ENCODE measurements at places on chromosomes 4 and X.

DNA sequence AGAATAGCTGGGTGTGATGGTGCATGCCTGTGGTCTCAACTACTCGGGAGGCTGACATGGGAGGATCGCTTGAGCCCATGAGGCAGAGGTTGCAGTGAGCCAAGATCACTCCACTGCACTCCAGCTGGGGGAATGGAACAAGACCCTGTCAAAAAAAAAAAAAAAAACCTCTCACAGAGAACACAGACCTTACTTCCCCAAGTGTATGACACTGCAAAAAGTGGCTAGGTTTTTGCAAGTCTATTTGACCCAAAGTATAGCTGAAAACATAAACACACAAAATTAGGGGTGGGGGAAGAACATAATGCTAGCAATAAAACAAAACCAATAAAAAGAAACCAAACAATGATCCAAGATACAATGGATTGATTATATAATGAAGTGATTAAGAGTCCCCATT lies 6.7 kb downstream of the LAMP2 start:
- no peak for DNase-seq

DNA sequence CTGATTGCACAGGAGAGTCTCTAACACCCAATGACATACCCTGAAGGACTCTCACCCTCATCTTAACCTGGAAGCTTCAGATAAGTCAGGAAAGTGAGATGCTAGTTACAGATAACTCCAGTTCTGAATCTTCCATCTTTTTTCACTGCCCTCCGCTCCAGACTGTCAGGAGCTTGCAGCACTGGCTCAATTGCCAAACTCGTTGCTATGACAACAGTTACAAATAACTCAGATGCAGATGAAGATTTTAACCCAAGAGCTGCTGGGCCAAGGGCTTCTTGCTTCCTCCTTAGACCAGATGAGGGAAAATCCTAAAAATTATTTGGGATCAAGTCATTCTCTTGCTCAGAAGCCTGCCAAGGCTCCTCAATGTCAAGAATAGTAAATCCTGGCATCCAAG lies 109.1 kb upstream of the HUWE1 start:
- no peak for DNase-seq

DNA sequence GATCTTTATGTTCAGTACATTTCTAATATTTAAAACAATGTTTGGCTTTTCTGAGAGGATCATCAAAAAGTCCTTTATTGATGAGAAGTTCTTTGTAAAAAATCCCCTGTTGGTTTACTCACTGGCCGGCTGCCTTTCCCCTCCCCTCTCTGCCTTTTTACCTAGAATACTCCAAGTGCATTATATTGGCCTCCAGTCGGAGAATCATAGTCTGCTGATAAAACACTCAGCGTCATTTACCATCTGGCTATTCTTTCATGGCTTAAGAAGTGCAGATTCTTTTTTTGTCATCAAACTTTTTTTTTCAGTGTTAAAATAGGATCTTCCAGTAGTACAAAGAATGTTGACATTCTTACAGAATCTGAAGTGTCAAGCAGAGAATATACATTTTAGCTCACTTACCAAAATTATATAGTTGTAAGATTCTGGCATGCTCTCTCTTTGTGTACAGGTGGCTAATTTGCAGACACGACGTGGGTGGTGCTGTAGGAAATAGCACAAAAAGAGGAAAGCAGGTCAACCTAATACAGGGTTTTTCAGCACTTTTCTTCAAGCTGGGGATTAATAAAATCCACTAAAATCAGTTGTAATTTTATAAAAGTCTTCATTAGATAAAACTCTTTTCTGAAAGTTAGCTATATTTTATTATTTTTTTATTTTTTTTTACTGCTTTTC lies 731.8 kb downstream of the KCTD8 start:
- no peak for DNase-seq

DNA sequence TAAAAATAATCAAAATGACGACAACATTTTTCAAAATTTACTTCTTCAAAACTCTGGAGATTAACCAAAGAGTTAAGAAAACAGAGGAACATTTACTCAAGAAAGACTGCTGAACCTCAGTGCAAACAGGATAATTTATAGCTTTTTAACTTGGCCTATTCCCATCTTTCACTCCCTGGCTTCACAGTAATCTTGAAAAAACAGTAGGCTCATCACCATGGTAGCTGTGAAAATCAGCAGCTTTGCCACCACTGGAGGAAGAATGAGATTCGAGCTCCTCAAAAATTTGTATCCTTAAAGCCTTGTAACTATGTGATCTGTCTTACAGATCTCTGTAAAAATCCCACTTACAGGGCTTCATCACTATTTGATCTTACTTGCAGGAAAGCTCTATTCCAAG lies 447.7 kb upstream of the CTSO start:
- no peak for DNase-seq

GRCh38 chr4:7280926-7281690 lies 88.8 kb downstream of the SORCS2 start:
- DNase-seq: no peak

GRCh38 chrX:100341142-100341510 lies 68.9 kb downstream of the PCDH19 start:
- DNase-seq: no peak

DNA sequence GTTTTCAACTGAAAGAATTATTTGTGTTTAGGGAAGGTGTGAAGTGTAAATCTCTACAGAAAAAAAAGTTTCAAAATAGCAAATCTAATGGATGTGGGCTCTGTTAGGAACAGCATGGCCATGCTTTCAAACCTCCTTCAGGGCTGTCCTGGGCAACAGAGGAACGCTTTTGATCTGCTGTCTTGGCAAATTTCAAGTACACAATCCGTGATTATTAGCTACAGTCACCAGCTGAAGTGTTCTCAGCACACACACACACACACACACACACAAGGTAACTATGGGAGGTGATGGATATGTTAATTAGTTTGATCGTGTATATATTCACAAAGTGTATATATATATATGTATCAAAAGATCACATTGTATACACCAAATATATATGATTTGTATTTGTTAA lies 40.5 kb upstream of the HELT start:
- no peak for DNase-seq

DNA sequence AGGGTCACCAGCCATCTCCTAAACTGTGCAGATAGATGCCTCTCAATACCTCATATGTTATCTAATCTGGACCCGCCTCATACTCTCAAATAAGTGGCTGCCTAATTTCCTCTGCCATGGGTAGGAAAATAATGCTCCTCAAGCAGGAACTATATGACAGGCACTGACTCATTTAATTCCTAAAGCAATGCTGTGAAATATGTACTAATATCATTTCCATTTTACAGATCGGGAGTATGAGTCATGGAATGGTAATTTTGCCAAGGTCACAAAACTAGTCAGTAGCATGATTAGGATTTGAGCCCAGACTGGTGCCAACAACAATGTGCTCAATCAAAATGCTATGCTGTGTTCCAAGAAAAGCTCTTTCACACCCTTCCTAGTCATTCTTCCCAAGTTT lies 3.0 kb upstream of the NXT2 start:
- DNase-seq: no peak

GRCh38 chr4:39658756-39659155 lies 20.1 kb upstream of the SMIM14 start:
- DNase-seq: no peak

- DNase-seq: no peak
Measured at GRCh38 chr4:10577508-10578426, 106.8 kb downstream of the CLNK start.

DNA sequence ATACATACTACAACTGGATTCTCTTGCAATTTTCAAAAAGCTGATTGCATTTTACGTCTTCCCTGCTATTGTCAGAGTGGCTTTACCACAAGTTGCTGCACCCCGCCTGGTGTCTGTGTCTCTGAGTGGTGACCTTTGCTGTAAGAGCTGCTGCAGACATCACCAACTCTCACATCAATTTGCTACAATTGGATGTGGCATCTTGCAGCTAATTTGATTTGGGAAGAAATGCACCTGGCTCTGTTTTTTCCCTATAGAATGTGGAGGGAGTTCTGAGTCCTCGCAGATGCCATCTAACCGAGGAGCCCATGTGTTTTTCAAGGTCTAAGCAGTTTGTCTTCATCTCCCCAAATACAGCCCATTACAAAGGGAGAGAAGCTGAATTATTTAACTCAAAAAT lies 73.8 kb upstream of the PHOX2B start:
- DNase-seq: no peak

DNA sequence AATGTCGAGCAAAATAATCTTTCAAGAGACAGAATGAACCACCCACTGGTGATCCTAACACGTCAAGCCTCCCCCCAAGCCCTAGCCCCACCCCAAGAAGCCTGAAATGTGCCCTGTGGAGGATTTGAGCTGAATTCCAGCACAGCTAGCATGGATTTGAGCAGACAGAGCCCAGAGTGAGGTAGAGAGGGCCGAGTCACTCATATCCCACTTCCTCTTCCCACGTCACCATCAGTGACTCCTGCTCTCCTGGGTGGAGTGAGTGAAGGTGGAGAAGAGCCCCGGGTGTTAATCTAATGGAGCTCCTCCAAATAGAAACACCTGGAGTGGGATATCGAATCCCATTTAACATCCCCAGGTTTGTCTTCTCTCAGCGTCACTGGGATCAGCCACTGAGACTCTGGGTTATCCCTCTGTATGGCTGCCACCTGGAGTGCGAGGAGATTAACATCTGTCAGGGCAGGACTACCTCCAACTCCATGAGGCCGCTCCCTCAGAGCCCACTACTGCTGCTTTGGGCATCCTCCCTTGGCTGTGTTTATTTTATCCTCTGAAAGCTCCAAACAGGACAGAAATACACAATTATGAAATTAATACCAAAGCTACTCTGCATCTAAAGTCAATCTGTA lies 136.6 kb downstream of the NWD2 start:
- no peak for DNase-seq

GRCh38 chr4:149203256-149204001 lies 612.2 kb downstream of the IQCM start:
- no peak for DNase-seq

DNA sequence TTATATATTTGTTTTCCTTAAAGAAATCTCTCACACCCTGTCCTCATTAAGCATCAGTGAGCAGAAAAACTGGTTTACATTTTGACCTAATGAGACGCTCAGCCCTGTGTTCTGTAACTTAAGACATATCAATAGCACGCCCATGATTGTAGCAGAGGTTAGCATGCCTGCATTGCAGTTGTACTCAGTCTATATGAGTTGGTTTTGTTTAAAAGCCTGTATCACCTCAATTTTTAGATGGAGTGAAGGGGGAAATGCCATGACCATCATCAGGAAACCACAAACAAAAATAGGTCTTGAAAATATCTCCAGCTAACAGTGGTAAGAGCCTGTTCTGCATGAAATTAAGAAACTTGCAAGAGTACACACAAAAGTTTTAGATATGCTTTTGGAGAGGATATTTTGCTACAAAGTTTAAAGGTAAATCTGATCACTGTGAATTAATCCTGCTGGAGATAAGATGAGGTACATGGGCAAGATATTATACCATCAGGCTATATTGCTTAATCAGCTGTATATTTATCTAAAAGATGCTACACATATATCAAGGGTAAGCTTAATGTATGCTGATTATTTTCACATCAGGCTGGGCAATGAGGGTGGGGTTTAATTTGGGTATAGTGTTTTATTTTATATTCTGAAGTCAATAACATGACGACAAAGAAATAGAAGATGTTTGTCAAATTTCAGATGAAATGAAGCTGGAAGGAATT lies 13.1 kb upstream of the COQ2 start:
- no peak for DNase-seq

- no peak for DNase-seq
Measured at GRCh38 chrX:121337816-121338215, 290.4 kb downstream of the GLUD2 start.

DNA sequence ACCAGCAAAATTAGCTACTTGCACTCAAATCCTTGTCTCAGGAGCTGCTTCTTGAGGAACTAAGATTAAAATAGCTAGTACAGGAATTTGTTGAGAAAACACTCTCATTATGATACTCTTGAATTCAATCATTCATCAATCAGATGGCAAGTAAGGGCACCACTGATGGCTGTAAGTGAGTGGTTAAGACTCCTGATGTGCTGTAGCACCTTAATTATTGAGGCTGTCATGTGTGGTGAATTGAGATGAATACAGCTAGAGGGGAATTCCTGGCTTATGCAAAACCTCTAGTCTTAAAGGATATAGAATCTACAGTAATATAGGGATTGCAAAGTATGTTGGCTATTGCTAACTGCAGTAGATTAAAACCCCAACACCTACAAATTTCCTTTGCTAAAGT lies 509.1 kb downstream of the IQCM start:
- no peak for DNase-seq

- no peak for DNase-seq
Measured at GRCh38 chrX:123665197-123665596, 67.7 kb downstream of the THOC2 start.

GRCh38 chr4:155603360-155603891 lies 63.2 kb upstream of the GUCY1A1 start:
- DNase-seq: no peak

GRCh38 chr4:85445050-85445639 lies 29.8 kb upstream of the ARHGAP24 start:
- DNase-seq: no peak

GRCh38 chr4:150130933-150131332 lies 52.7 kb downstream of the DCLK2 start:
- DNase-seq: no peak

- DNase-seq: no peak
Measured at GRCh38 chr4:93475730-93476129, 352.8 kb upstream of the ATOH1 start.

GRCh38 chr4:57710053-57710452 lies 599.9 kb upstream of the IGFBP7 start:
- no peak for DNase-seq

GRCh38 chr4:101348995-101349800 lies 1.9 kb upstream of the PPP3CA start:
- DNase-seq: no peak

GRCh38 chr4:2103843-2104547 lies 44.9 kb downstream of the NAT8L start:
- no peak for DNase-seq

GRCh38 chrX:14899607-14900006 lies 26.4 kb downstream of the MOSPD2 start:
- DNase-seq: no peak

DNA sequence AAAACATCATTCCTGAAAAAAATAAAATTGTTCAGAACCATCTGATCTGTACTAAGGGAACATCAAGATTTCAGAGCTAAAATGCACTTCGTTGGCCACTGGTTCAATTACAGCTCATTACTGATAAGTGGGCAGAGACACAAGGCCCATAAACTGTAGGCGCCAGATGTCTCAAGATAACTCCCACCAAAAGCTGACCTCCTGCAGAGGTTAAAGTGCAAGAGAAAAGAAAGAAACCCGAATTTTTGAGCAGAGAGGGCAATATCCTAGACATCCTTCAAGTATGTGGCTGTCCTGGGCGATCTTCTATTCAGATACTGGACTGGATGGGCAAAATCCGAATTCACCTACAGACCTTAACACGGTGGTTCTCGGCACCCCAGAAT lies 660 bp downstream of the GEMIN8 start:
- DNase-seq: no peak

DNA sequence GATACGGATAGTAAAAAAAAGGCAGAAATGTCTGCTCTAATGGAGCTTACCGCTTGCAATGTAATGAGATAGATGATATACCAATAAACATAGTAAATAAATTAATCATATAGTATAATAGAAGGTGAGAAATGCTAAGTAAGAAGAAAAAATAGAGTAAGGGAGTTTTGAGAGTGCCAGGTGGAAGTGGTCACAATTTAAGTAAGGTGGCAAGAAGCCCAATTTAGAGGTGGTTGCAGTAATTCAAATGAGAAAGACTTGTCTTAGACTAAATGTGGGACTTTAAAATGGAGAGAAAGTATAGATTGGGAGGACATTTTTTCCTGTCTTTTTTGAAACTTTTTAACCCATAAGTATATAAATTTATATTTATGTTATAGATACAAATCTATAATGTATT lies 26.0 kb downstream of the TBC1D19 start:
- no peak for DNase-seq
